ENCODE measurements at places on chromosomes 3 and 15. TPM values are rescaled to one million over a fixed set of nuclear protein-coding genes. Genes with fewer than 3 reads are reported as not detected.

SLC28A2 gene
- not detected for total RNA-seq

OR5K3 gene
- not detected for total RNA-seq

KCNAB1 gene
- total RNA-seq = 3.9 TPM

PLSCR2 gene
- not detected for total RNA-seq

OR5H6 gene
- not detected for total RNA-seq

TRAT1 gene
- total RNA-seq = 0.64 TPM

CPLX3 gene
- not detected for total RNA-seq

TF gene
- 22.9 TPM for total RNA-seq

NUTM1 gene
- total RNA-seq = not detected

- H3K27me3 ChIP-seq = no peaks in the 10 kb centered on the region
- DNase-seq = peak; percentile 14
- peak overlapping the region; percentile 19 for H3K27ac ChIP-seq
- no peak overlapping the region for H3K4me3 ChIP-seq
These were observed 18.4 kb downstream of the ITGA11 start for GRCh38 chr15:68413363-68414205.

GRCh38 chr3:63970631-63971475, 52.4 kb downstream of the PSMD6 start:
- no peak for DNase-seq
- H3K27ac ChIP-seq = peak overlapping the region; percentile 69
- H3K27me3 ChIP-seq = no peaks in the 10 kb centered on the region
- H3K36me3 ChIP-seq = no peaks in the 10 kb centered on the region
- peaks cover 23% of the 10 kb centered on the region for H3K4me1 ChIP-seq

DNA sequence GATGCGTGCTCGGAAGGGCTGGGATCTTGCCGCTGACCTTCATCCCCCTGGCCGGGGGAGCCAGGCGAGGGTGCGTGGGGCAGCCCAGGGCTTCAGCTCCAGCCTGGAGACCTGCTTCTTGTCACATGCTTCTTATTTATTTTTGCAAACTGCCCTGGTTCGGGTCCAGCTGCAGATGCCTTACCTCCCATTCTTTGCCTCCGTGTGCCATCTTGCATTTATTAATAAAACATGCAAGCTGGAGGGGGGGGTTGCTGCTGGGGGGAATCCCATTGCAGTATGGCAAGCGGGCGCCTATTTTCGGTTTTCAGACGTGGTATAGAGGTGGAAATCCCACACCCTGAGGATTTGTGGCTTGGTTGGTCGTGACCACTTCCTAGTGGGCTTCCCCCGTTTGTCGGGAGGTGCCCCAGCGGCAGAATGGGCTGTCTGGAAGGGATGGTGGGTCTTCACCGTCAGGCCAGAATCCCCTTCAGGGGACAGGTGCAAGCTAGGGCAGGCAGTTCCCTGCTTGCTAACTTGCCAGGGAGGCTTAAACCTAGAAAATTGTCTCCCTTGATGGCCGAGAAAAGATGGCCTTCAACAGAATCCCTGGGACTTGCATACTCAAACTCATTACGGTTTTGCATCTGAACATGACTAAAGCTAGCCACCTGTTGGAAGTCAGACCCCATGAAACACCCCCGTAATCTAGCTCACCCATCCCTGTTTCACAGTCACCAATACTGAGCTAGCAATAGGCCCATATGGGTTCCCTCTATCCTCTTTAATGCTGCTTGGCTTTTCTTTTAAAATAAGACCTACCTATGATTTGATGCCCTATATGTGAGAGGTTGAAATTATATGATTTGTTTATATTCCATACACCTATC, 569 bp downstream of the TMEM266 start:
- H3K4me3 ChIP-seq = peak overlapping the region; percentile 36
- H3K4me1 ChIP-seq = peaks cover 4% of the 10 kb centered on the region
- peaks cover 5% of the 10 kb centered on the region for H3K27me3 ChIP-seq
- no peaks in the 10 kb centered on the region for H3K36me3 ChIP-seq

DNA sequence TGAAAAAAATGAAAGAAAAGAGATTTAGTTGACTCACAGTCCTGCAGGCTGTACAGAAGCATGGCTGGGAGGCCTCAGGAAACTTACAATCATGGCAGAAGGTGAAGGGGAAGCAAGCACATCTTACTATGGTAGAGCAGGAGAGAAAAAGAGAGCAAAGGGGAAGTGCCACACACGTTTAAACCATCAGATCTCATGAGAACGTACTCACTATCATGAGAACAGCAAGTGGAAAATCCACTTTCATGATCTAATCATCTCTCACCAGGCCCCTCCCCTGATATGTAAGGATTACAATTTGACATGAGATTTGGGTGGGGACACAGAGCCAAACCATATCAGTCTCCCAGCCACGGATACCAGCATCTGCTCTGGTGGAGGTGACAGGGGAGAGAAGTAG, 50.8 kb upstream of the CPOX start:
- no peak for DNase-seq
- no peak overlapping the region for H3K4me3 ChIP-seq
- no peaks in the 10 kb centered on the region for H3K27me3 ChIP-seq

GRCh38 chr3:13529196-13530112, 19.5 kb upstream of the FBLN2 start:
- H3K27ac ChIP-seq = peak overlapping the region; percentile 45
- H3K4me1 ChIP-seq = no peaks in the 10 kb centered on the region
- no peaks in the 10 kb centered on the region for H3K27me3 ChIP-seq
- no peak overlapping the region for H3K4me3 ChIP-seq

- no peaks in the 10 kb centered on the region for H3K36me3 ChIP-seq
- H3K4me1 ChIP-seq = no peaks in the 10 kb centered on the region
- no peak overlapping the region for H3K4me3 ChIP-seq
These were observed 20.6 kb downstream of the ACKR2 start for GRCh38 chr3:42829628-42830436.

GRCh38 chr3:36744763-36745162, 19.6 kb downstream of the DCLK3 start:
- no peaks in the 10 kb centered on the region for H3K27me3 ChIP-seq
- no peaks in the 10 kb centered on the region for H3K36me3 ChIP-seq
- no peaks in the 10 kb centered on the region for H3K4me1 ChIP-seq
- H3K4me3 ChIP-seq = no peak overlapping the region

GRCh38 chr3:38142959-38143358, 4.5 kb downstream of the MYD88 start:
- no peak for DNase-seq
- H3K4me3 ChIP-seq = no peak overlapping the region
- H3K4me1 ChIP-seq = peaks cover 6% of the 10 kb centered on the region
- H3K36me3 ChIP-seq = no peaks in the 10 kb centered on the region

DNA sequence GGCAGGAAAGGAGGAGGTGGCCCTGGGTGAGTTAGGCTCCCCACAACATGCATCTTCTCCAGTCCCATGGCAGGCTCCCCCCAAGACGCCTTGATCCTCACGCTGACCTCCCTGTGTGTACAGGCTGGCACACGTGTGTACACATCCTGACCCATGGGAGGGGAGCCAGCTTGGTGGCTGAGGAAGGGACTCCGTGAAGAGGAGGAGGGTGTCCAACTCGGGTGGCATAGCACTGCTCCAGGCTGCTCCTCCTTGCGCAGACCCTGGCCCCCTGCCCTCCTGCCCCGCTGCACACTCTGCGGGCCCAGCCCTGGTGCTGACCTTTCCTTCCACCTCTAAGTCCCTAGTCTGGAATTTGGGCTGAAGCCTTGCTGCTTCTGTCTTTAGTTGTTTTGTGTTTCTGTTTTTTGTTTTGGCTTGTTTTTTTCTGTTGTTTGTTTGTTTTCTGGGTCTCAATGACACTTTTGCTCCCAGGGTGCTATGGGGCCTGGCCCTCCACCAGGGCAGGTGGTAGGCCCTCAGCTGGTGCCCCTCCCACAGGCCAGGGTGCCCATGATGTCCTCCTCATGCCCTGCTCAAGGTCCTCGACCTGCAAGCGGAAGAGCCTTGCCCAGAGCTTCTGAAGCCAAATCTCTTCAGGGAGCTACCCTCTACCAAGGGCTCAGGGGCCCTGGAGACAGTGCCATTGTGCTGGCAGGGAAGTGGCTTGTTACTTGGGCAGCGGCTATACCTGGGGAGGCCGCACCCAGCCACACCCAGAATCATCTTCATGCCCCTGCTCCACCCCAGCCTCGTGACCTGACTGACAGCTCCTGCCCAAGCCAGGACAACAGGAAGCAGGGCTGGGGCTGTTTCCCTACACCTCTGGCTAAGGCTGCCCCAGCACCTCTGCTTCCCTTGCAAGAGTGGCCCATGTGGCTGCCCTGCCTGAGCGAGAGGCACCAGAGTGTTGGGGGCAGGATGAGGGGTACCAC, 5.1 kb downstream of the EPHB3 start:
- H3K4me3 ChIP-seq = peak overlapping the region; percentile 46
- no peaks in the 10 kb centered on the region for H3K36me3 ChIP-seq
- peak; percentile 75 for DNase-seq

DNA sequence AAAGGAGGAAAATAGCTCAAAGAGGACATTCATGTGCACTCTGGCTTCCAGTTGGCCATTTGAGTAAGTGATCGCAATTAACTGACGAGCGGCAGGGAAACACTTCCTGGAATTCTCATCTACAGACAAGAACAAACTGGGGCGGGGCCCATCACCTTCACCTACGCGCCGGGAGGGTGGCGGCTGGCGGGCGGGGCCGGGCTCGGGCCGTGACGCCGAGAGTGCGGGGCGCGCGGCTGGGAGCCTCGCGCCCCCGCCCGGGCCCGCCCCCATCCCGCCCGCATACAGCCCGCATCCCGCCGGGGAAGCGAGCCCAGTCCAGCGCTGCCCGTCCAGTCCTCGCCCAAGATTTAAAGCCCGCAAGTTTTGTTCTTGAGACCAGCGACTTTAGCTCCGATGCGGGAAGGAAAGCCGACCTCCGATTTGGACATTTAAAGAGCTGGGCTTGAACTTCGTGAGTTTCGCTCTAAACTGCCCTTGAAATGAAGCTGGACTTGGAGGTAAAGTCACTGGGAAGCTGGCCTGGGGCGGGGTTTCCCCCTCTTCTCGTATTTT, at the start of gene B3GNT5:
Gene B3GNT5, plus strand, starts transcription at position 281 of the 555 bp plus-strand sequence. CDS start 16,546 bp downstream, outside the sequence.
- H3K4me1 ChIP-seq = no peaks in the 10 kb centered on the region
- H3K27ac ChIP-seq = peak within 1 kb of the TSS; percentile 93
- DNase-seq = no peak
- peak within 1 kb of the TSS; percentile 84 for H3K4me3 ChIP-seq
- no peaks in the 10 kb centered on the region for H3K36me3 ChIP-seq

- H3K36me3 ChIP-seq = no peaks in the 10 kb centered on the region
- H3K27me3 ChIP-seq = no peaks in the 10 kb centered on the region
- no peak overlapping the region for H3K27ac ChIP-seq
- no peak overlapping the region for H3K4me3 ChIP-seq
These were observed 28.2 kb downstream of the CSTA start for GRCh38 chr3:122353215-122353614.

DNA sequence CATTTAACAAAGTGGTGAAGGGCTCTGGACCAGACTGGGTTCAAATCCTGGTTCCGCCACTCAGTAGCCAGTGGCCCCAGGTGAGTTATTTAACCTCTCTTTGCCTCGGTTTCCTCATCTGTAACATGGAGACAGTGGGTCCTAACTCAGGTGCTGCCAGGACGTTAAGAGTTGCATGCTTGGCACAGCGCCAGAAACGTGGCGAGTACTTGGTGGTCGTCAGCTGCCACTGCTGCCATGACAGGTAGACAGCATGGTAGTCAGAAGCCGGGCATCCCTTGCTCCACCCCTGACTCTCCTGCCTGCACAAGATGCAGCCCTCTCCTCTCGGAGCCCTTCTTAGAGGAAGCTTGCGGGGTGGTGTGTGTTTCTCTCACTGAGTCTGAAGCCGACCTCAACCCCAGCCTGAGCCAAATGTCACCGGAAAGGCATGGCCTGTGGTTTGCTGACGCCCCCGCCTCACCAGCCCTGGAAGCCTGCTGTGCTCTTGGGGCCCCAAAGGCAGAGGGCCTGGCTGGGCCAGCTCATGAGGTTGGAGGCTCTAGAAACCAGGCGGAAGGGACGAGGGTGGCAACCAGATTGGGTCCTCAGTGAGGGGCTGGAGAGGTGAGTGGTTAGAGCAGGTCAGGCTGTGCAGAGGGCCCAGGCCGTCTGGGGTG, 160.8 kb upstream of the TLE3 start:
- H3K4me1 ChIP-seq = no peaks in the 10 kb centered on the region
- no peak for DNase-seq
- no peak overlapping the region for H3K27ac ChIP-seq
- H3K27me3 ChIP-seq = no peaks in the 10 kb centered on the region
- no peak overlapping the region for H3K4me3 ChIP-seq
- no peaks in the 10 kb centered on the region for H3K36me3 ChIP-seq

DNA sequence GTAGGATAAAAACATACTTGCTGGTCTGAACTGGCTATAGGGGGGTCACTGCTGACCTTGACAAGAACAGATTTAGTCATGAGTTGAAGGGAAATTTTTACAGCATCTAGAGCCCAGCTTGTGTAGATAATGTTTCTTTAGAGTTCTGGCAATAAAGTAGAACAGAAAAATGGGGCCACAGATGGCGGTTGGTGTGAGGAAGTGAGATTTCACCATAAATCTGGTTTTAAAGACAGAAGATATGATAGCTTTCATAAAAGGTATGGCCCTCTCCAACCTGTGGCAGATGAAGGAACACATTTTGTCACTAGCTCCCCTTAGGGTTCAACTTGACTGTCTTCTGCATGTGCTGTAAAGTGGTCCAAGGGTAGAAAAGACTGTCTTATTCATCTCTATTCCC, 24.3 kb upstream of the IMPDH2 start:
- H3K27me3 ChIP-seq = no peaks in the 10 kb centered on the region
- peaks cover 14% of the 10 kb centered on the region for H3K36me3 ChIP-seq
- no peaks in the 10 kb centered on the region for H3K4me1 ChIP-seq
- no peak overlapping the region for H3K4me3 ChIP-seq
- H3K27ac ChIP-seq = no peak overlapping the region

- no peaks in the 10 kb centered on the region for H3K27me3 ChIP-seq
- no peak for DNase-seq
- no peak overlapping the region for H3K27ac ChIP-seq
- no peak overlapping the region for H3K4me3 ChIP-seq
- no peaks in the 10 kb centered on the region for H3K36me3 ChIP-seq
- no peaks in the 10 kb centered on the region for H3K4me1 ChIP-seq
These were observed 23.4 kb upstream of the MECOM start for GRCh38 chr3:169686874-169687273.

GRCh38 chr3:11651900-11652299, 8.2 kb upstream of the VGLL4 start:
- H3K27me3 ChIP-seq = no peaks in the 10 kb centered on the region
- H3K36me3 ChIP-seq = no peaks in the 10 kb centered on the region
- H3K4me1 ChIP-seq = no peaks in the 10 kb centered on the region

DNA sequence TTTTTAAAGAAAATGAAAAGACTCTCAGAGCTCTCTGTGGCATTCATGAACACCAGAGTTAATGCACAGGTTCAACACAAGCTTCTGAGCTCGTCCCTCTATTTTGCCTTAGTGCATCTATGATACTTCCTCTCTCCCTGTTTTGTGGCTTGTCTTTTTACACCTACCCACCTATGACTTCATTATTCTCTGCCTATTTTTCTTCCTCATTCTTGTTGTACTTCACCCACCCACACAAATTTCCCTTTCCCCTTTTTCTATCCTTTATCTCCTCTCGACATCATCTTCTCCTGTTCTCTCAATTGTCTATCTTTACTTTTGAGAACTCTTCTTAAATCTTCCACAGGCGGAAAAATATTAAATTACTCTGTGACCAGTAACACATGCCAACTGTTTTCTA, 48.6 kb downstream of the OR5H15 start:
- no peaks in the 10 kb centered on the region for H3K36me3 ChIP-seq
- no peak for DNase-seq
- H3K4me1 ChIP-seq = no peaks in the 10 kb centered on the region
- no peak overlapping the region for H3K4me3 ChIP-seq
- no peak overlapping the region for H3K27ac ChIP-seq

Measured in breast epithelium (tissue), 4 donors.